ENCODE measurements at places on chromosomes 13 and 19.

GRCh38 chr19:30930941-30931706 lies 418.1 kb downstream of the TSHZ3 start:
- DNase-seq = no peak

GRCh38 chr19:40403262-40403984 lies 9.8 kb downstream of the PRX start:
- DNase-seq = peak; percentile 63

- no peak for DNase-seq
These were observed 5.7 kb downstream of the SLC25A30 start for GRCh38 chr13:45412274-45413049.

DNA sequence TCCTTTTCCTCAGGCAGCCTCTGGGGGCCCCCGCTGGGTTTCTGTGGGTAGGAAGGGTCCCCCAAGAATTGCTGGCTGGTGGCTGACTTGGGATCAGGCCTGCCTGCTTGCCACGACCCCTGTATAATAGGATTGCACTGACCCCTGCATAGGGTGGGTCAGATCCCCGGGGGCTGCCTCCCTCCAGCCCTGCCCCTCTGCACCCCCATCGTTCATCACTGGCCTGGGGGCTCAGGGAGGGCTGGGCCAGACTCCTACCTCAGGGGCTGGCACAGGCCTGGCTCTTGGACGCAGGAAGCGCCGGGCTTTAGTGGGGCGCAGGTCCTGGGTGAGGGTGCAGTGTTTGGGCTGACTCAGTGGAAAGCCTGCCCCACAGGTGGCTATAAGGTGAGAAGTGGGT lies 10.6 kb downstream of the NDUFB7 start:
- no peak for DNase-seq
